ENCODE measurements at places on chromosomes 6 and 20.
A peak's percentile ranks its signal among the peaks of the same experiment; 100 is the strongest.

- no peak for DNase-seq
- H3K4me1 ChIP-seq = peaks cover 6% of the 10 kb centered on the region
- no peak overlapping the region for H3K4me3 ChIP-seq
- no peak overlapping the region for H3K27ac ChIP-seq
- H3K36me3 ChIP-seq = no peaks in the 10 kb centered on the region
Measured at GRCh38 chr20:31739550-31739977, 474 bp downstream of the TPX2 start.

GRCh38 chr20:33132513-33133372 lies 35.2 kb upstream of the BPIFA2 start:
- H3K27ac ChIP-seq = no peak overlapping the region
- no peaks in the 10 kb centered on the region for H3K36me3 ChIP-seq
- H3K4me1 ChIP-seq = no peaks in the 10 kb centered on the region
- H3K27me3 ChIP-seq = peaks cover 8% of the 10 kb centered on the region
- no peak for DNase-seq

DNA sequence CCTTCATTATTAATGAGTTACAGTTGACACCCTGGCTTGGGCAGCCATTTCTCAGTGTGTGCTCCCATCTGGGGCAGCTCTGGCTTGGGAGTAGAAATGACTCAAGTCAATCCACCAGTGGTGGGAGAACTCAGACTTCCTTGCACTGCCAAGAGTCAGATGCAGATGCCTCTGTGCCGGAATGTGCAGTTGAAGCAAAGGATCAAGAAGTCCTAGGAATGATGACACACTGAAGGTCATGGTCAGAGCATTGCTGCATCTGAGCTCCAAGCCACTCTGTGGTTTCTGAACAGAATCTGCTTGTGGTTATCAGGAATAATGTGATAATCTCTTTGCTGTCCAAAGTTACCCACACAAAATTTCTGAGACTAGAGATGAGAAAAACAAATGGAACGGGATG lies 19.5 kb upstream of the PAX1 start:
- no peaks in the 10 kb centered on the region for H3K4me1 ChIP-seq
- no peaks in the 10 kb centered on the region for H3K27me3 ChIP-seq
- no peaks in the 10 kb centered on the region for H3K36me3 ChIP-seq

GRCh38 chr6:87701344-87701675 lies 723 bp downstream of the AKIRIN2 start:
- H3K4me1 ChIP-seq = peaks cover 47% of the 10 kb centered on the region
- peaks cover 4% of the 10 kb centered on the region for H3K27me3 ChIP-seq
- H3K36me3 ChIP-seq = peaks cover 26% of the 10 kb centered on the region
- H3K27ac ChIP-seq = peak overlapping the region; percentile 99
- peak overlapping the region; percentile 100 for H3K4me3 ChIP-seq

- H3K4me1 ChIP-seq = no peaks in the 10 kb centered on the region
- no peak overlapping the region for H3K4me3 ChIP-seq
- no peaks in the 10 kb centered on the region for H3K36me3 ChIP-seq
- DNase-seq = no peak
Measured at GRCh38 chr6:133093956-133094355, 147.2 kb upstream of the EYA4 start.

GRCh38 chr20:11585752-11586352 lies 331.8 kb upstream of the BTBD3 start:
- H3K4me1 ChIP-seq = no peaks in the 10 kb centered on the region
- no peaks in the 10 kb centered on the region for H3K36me3 ChIP-seq
- DNase-seq = peak; percentile 1
- peaks cover 3% of the 10 kb centered on the region for H3K27me3 ChIP-seq
- H3K27ac ChIP-seq = no peak overlapping the region
- no peak overlapping the region for H3K4me3 ChIP-seq

GRCh38 chr6:6784514-6785162 lies 196.1 kb downstream of the LY86 start:
- H3K36me3 ChIP-seq = no peaks in the 10 kb centered on the region
- peaks cover 4% of the 10 kb centered on the region for H3K27me3 ChIP-seq
- H3K4me3 ChIP-seq = no peak overlapping the region
- no peak for DNase-seq
- H3K27ac ChIP-seq = no peak overlapping the region
- no peaks in the 10 kb centered on the region for H3K4me1 ChIP-seq

GRCh38 chr6:20328266-20328923 lies 73.3 kb upstream of the E2F3 start:
- no peak overlapping the region for H3K4me3 ChIP-seq
- no peak overlapping the region for H3K27ac ChIP-seq
- H3K27me3 ChIP-seq = peaks cover 17% of the 10 kb centered on the region
- no peak for DNase-seq

DNA sequence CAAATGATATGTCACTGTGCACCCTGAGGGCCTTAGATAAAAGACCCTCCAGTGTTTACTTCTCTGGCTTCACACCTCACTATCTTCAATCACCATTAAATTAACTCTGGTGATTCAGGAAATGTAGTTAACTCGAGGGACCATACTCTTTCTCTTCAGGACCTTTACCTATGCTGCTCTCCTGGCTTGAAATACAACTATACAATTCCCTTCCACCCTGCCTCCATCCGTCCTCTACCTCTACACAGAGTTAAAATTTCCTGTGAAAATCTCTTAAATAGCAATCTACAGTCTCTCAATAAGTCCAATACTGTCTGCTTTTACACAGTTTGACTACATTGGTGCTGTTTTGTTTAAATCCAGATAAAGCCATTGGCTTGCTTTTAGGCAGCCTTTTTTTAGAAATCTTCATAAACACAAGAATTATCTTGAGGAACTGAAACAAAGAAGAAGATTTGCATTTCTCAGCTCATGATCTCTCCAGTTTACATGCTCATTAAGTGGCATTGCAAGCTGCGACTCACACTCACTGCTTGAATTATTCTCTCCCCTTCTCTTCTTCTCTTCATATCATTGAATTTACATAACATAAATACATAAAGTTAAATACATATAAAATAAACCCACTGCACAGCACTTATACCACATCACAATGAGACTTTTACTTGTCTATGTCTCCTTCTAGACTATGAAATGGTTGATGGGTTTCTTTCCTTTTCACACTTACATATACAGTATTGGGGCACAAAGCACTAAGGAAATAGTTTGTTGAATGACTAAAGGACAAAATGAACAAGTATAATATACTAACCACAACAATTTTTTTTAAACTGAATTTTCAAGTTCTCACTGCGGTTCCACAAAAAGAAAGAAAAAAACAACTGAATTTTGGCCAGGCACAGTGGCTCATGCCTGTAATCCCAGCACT lies 239.0 kb upstream of the KCNQ5 start:
- H3K4me3 ChIP-seq = no peak overlapping the region
- no peak overlapping the region for H3K27ac ChIP-seq
- H3K4me1 ChIP-seq = no peaks in the 10 kb centered on the region

DNA sequence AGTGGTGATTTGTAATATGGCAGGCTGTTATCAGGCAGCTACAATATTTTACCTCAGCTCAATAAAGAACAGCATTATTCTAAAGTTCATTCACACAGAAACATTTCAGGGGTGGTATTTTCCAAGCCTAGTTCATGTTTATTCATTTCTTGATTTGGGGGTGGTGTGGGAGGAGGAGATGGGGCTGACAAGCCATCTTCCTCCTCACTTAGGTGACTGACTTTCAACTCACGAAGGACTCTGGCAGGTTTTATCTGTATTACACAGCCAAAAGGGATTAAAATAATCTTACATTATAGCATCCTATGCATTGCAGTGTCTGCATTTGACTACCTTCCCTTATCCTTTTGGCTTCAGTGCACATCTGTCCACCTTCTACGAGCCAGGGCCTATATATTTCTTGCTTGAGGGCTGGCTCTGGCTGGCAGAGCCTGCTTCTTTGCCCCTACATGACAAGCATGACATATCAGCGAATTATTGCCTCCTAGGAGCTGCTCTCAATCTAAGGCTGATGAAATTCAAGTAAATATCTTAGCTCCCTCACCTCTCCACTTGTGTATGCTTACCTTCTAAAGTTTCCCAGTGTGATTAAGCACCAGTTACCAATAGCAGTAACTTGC lies 20.0 kb downstream of the KHDRBS2 start:
- H3K27ac ChIP-seq = no peak overlapping the region
- no peaks in the 10 kb centered on the region for H3K4me1 ChIP-seq
- no peaks in the 10 kb centered on the region for H3K36me3 ChIP-seq
- H3K27me3 ChIP-seq = no peaks in the 10 kb centered on the region
- no peak overlapping the region for H3K4me3 ChIP-seq
- no peak for DNase-seq

DNA sequence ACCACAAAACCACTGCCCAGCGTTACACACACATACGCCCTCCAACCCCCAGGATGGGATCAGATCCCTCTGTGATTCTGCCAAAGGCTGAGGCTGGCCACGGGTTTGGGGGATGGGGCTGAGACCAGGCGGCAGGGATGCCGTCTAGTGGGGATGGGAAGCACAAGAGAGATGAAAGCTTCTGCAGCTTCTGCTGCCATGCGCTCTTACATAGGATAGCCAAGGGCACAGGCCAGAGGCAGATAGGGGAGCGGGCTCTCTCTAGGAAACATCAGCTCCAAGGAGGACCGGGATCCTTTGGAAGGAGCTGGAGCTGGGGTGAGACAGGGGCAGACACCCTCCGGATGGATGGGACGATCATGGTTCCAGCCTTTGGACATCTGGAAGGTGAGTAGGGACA lies 18.7 kb upstream of the RIN2 start:
- no peak for DNase-seq
- H3K4me3 ChIP-seq = no peak overlapping the region
- H3K36me3 ChIP-seq = no peaks in the 10 kb centered on the region

DNA sequence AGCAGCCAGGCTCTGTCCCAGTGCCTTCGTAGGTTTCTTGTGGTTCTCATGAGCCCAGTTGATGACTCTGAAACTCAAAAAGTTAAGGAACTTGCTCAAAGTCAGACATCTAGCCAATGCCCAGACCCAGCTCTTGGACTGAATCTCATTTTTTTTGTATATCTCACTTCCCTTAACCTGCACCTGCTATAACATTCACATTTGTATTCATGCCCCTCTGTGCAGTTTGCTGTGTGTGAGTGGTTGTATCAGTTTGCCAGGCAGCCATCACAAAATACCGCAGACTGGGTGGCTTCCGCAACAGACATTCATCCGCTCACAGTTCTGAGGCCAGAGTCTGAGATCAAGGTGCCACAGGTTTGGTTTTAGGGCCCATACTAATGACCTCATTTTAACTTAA lies 49.9 kb downstream of the IPCEF1 start:
- peaks cover 24% of the 10 kb centered on the region for H3K4me1 ChIP-seq
- no peak overlapping the region for H3K27ac ChIP-seq
- no peak overlapping the region for H3K4me3 ChIP-seq
- peaks cover 8% of the 10 kb centered on the region for H3K27me3 ChIP-seq
- no peak for DNase-seq

DNA sequence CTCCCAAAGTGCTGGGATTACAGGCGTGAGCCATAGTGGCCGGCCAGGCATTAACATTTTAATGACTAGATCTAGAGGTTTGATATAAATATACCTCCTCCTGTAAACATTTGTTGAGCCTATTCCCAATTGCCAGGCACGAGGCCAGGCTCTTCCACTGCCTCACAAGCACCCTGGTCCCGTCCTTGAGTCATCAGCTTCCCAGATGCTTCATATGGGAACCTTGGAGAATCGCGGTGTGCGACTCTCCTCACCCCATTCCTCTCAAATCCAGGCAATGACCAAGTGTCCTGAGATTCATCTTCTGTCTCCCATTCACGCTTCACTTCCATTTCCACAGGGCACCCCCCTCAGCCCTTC lies 35.9 kb upstream of the PIM1 start:
- peak; percentile 89 for DNase-seq
- peaks cover 1% of the 10 kb centered on the region for H3K27me3 ChIP-seq
- H3K4me1 ChIP-seq = peaks cover 62% of the 10 kb centered on the region

GRCh38 chr20:54140927-54141566 lies 32.7 kb downstream of the CYP24A1 start:
- peak; percentile 60 for DNase-seq
- peak overlapping the region; percentile 84 for H3K27ac ChIP-seq
- H3K4me1 ChIP-seq = peaks cover 42% of the 10 kb centered on the region
- no peaks in the 10 kb centered on the region for H3K27me3 ChIP-seq
- H3K36me3 ChIP-seq = 0 out of 2 replicates have a peak, but pooled peaks cover 4% of the 10 kb centered on the region

- H3K4me3 ChIP-seq = no peak overlapping the region
- no peak for DNase-seq
- H3K4me1 ChIP-seq = no peaks in the 10 kb centered on the region
- no peak overlapping the region for H3K27ac ChIP-seq
- H3K36me3 ChIP-seq = no peaks in the 10 kb centered on the region
Measured at GRCh38 chr6:50030350-50030749, 8.6 kb upstream of the DEFB110 start.

DNA sequence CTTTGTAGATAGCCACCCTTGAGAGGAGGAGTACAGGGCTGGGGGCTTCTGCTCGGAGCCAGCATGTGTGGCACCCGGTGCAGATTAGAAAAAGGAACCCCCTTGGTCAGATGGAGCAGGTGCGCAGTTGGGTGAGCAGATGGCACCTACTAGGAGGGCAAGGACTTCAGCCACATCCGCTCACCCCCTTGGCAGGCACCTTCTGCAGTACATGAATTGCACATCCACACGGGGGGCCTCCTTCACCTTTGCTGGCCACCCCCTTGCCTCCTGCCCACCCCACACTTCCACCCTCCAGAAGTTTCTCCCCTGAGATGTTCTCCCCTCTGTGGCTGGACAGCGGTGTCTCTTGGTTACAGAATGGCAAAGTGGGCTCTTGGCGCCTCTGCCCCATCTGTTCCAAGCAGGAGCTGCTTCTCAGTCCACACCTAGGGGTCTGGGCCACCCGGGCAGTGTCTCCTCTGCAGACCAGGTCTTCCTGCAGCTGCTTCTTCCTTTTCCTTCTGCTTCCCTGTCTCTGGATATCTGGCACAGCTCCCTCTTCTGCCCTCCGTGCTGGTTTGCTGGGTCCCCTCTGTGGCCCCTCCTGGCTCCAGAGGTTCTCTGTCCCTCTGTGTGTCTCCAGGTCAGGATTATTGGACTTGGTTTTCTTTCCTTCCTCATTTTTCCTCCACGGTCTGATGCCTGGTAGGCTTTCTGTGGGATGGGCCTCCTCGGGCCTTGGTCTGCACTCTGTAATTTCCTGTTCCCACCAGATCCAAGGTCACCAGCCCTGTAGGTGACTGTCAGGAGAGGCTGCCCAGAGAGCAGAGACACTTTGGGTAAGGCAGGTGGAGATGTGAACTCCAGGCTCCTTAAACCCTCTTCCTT lies 4.1 kb downstream of the MDFI start:
- H3K4me1 ChIP-seq = 0 out of 2 replicates have a peak, but pooled peaks cover 4% of the 10 kb centered on the region
- H3K27ac ChIP-seq = no peak overlapping the region
- no peaks in the 10 kb centered on the region for H3K36me3 ChIP-seq
- H3K4me3 ChIP-seq = no peak overlapping the region
- no peak for DNase-seq

GRCh38 chr20:3970016-3970415 lies 45.3 kb downstream of the RNF24 start:
- H3K27ac ChIP-seq = no peak overlapping the region
- peaks cover 42% of the 10 kb centered on the region for H3K4me1 ChIP-seq
- no peak overlapping the region for H3K4me3 ChIP-seq
